ENCODE measurements at places on chromosomes 2 and 18.
A peak's percentile ranks its signal among the peaks of the same experiment; 100 is the strongest.

GRCh38 chr2:168355779-168356476 is 100.1 kb upstream of the CERS6 start:
- no peak for DNase-seq

GRCh38 chr18:52401236-52401635 is 61.2 kb downstream of the DCC start:
- no peak for DNase-seq

DNA sequence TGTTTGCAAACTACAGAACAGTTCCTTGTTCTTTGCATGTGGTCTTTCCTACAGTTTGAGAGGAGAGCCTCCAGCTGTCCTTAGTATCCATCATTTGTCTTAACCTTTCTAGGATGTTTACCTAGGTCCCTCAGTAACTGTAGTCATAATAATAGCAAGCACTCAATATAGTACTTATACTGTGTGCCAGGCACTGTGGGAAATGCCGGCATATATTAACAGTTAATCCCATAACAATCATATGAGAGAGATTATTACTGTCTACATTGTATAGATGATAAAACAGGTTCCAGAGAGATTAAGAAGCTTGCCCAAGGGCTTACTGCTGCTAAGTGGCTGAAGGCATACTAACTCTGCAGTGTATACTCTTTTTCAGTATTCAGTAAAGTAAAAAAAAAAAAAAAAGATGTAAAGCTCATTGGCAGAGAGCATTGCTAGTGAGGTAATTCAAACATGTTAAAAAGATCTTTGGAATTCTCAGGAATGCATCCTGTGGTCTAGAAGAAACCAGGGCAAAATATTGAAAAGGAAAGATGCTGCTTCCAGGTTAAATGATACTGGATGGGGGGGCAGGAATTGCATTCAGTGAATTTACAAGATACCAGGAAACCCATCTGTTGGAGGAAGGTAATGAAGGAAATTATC is 72.3 kb downstream of the SPTBN1 start:
- no peak for DNase-seq

DNA sequence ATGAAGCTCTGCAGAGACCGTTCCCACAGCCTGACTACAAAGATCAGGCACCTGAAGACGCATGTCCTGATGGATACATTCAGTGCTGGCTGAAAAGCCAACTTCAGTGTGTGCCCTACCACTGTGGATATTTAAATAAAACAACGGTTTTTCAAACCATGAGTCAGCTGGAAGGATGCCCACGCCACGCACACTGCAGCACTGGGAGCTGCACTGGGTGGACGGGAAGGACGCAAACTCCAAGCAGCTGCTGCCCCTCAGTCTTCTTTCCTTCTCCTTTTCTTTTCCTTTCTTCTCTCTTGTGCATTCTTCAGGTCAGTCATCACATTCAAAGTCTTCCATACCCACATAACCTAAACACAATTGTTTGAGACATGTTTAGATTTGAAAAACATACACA is 7.9 kb downstream of the TMEM18 start:
- DNase-seq: peak; percentile 72

- DNase-seq: no peak
Observed at GRCh38 chr18:48580782-48581181, 42.0 kb downstream of the CTIF start.

DNA sequence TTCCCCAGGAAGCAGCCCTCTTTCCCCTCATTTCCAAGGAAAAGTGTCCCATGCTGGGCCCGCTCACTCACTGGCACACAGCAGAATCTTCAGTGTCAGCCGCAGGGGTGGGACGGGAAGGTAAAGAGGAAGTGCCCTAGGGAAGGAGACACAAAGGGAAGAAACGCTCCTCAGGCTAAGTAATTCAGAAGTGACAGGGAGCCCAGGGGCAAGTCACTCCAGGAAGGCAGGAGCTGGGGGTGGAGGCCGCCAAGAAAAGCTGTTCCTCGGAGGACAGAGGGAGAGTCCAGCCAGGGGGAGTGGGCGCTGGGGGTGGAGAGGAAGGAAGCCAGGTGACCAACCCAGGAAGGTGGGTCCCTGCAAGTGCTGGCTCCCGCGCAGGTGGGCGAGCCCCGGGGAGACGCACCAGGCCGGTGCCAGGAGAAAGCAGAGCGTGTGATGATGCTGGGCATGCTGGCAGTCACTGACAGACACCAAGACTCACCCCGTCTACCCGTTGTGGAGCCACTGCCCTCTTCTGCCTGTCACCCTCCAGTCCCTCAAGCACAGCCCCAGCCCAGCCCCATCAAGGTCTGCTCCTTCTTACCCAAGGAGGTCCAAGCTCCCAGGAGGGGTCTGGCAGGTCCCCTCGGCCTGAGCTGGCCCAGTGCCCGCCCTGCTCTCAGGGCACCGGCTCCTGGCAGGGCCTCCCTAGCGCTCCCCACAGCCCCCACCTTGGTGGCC is 21.7 kb downstream of the HDAC4 start:
- no peak for DNase-seq

DNA sequence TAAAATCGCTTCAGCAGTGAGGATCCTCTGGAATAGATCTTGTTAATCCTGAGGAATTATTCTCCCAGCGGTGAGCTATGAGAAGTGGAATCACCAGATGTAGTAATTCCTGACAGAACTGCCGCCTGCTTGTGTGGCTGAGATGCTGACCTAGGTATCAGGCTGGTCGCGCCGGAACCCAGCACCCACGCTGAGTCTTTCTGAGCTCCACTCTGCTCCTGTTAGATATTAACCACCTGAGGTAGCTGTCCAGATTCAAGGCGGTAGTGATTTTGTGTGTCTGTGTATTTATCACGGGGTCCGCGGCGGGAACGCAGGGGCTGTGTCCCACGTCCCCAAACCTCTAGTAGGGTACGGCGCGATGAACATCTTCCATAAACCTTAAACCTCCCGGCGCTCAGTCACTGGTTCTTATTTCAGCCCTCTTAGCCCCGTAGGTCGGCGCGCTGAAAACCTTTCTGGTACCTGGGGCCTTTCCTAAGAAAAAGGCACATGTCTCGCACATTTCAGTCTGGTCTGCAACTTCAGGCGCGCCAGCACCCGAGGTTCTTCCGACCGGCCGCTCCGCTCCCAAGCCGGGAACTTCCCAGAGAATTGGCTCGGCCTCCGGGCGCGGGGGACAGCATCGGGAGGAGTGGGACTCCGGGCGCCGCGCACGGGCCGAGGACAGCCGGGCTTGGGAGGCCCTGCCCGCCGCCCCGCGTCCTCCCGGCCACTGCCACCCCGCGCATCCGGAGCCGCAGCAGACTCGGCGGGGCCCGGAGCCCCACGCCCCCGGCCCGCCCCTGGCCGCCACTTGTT is 542 bp upstream of the CNNM3 start:
- DNase-seq: peak; percentile 28

DNA sequence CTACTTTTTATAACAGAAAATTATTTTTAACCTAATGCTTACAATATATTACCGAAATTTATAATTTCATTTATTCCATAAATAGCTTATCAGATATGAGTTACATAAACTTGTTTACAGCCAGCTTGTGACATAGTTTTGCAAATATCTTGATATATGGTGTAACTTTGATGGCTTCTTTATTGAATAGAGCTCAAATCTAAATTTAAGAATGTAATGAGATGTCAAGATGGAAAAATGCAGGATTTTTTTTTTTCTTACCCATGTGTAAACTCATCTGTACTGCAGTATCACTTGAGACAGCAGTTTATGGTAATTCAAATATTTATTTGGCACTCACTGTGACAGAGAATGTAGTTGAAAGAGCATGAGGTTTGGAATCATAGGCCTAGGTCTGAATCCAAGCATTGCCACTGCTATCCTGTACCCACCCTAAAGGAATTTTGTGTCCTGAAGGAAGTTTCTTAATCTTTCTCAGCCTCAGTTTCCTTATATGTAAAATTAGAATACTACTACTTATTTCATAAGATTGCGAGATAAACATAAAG is 3.8 kb downstream of the CREB1 start:
- DNase-seq: no peak

DNA sequence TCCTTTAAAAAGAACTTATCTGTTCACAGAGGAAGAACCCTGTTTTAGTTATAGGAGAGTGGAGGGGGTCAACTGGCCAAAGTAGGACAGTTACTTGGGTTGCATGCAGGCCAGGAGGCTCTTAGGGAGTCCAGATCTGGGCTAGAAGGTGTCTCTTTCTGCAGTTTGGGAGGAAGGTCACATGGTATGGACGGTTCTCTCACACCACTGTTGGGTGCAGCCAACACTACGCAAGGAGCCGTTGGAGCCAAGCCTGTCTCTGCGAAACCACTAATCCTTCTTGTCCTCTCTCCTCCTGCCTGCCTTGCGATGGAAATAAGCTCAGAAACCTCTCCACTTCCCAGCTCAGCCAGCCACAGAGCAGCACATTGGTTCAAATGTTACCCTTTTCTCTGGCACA is 105.9 kb upstream of the TGFA start:
- no peak for DNase-seq

GRCh38 chr2:226130192-226130591 is 669.4 kb downstream of the IRS1 start:
- DNase-seq: peak; percentile 13

GRCh38 chr2:158598862-158599517 is 142.2 kb downstream of the PKP4 start:
- no peak for DNase-seq

GRCh38 chr2:128227862-128228261 is 90.8 kb downstream of the HS6ST1 start:
- DNase-seq: no peak
